ENCODE measurements at places on chromosomes 16 and 17.
A peak's percentile ranks its signal among the peaks of the same experiment; 100 is the strongest.

DNA sequence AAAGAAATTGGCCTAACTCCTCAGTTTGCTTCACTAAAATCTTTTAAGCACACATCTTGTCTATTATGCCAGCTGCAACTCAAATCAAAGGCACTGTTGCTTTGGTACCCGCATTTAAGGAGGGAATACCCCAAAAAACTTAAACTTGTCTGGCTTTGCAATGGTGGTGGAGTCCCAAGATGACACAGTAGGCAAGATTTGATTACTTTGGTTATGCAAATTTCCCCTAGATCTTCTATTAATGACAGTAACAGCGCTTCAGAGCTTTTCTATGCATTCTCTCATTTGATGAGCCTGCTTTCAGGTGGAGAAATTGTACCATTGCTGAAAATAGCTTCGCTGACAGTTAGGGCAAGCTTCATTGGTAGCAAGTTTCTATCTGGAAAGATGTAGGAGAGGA is 27.2 kb downstream of the WWOX start:
- no peak for DNase-seq

DNA sequence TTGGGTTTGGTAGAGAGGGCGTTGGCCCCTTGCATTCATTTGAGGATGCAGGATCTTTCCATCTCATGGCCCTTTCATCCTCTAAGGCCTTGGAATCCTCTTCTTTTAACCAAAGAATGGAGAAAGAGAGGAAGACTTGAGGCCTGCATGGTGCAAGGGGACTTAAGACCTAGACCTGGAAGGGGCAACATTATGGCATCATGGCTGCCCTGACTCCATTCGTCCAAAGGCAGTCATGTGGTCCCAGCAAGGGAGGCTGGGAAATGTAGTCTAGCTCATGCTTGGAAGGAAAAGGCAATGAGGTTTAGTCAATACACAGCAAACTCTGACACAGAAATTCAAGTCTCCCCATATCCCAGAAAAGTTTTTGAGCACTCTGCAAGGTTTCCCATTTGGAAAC is 30.7 kb upstream of the CDRT4 start:
- peak; percentile 47 for DNase-seq

GRCh38 chr17:41689497-41690299 is 1.0 kb downstream of the EIF1 start:
- no peak for DNase-seq

DNA sequence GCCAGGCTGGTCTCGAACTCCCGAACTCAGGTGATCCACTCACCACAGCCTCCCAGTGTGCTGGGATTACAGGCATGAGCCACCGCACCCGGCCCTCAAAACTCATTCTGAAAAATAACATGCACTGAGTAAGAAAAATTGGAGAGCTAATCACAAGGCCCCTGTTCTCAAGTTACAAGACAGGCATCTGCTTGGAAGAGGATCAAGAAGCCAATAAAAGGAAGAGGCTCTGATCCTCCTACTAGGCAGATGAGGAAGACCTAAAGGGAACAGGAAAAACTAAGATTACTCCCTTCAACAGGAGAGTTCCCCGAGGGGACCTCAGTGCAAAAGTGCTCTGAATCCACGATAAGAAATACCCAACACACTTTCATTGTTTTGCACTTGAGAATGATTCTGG is 18.4 kb downstream of the BLMH start:
- no peak for DNase-seq

DNA sequence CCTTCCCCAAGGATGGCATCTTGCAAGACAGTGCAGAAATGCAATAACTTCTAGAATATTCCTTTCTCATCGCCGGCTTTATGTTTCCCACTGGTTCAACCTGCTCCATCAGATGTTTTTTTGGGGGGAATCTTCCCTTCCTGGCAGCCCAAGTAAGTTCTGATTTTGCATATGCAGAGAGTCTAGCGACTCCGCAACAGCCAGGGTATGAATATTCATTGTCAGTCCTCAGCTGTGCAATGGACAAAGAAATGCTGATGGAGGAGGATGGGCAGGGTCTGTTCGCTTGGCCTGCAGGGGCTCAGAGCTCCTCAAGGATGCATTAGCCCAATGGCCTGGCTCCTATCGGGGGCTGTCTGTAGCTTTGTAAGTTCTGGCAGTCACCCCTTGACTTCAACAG is 358.8 kb upstream of the CCL2 start:
- no peak for DNase-seq

- no peak for DNase-seq
These were observed 12.2 kb downstream of the BANP start for GRCh38 chr16:87963400-87963799.

- peak; percentile 77 for DNase-seq
These were observed at the start of gene CHMP6 for GRCh38 chr17:80991645-80992076. Gene CHMP6, plus strand, starts transcription at chr17:80991841. Its CDS starts 78 bp downstream, at chr17:80991919.

DNA sequence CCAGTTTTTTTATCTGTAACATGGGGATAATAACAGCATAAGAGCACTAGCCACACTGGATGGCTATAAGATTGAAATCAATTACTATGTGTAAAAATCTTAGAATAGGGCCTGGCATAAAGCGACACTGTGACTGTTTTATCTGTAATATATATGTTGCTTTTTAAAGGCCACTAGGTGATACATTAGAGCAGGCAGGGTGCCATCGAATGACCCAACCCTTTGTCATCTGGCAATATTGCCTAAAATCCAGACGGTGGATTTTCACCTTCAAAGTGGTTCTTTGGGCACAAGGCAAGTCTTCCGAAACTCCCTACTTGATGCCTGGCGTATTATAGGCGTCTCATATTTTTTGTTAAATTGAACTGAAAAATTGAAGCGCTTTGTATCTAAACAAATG is 69.1 kb downstream of the PRKCA start:
- no peak for DNase-seq

DNA sequence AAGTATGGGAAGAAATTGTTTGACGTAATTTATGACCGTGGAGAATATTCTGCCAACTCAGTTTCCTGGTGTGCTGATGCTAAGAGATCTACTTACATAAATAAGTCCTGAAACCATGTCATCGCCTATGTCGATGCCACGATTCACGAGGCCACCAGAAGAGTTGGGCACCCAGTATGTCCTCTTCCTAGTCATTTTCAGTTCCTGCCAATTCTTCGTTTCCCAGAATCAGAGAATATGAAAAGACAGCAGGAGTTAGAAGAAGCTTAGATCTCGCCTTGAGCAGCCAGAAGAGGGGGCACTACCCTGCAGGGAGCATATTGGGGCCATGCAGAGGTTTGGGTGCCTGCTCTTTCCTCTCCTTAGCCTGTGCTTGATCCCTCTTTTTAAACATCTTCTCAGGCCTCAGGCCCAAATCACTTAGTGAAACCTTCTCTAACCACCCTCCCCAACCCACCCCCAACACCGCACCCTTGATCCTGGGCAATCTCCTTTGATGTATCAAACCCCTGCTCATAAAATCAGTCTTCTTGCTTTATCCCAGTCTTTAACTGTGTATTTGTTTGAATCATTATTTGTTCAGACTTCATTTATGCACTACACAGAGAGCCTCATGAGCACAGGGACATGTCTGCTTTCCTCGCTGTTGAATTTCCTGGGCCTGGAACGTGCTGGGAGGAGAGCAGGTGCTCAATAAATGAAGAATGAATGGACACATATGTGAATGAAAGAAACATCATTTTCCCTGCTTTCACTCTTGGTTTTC is 12.2 kb upstream of the LONP2 start:
- peak; percentile 58 for DNase-seq

DNA sequence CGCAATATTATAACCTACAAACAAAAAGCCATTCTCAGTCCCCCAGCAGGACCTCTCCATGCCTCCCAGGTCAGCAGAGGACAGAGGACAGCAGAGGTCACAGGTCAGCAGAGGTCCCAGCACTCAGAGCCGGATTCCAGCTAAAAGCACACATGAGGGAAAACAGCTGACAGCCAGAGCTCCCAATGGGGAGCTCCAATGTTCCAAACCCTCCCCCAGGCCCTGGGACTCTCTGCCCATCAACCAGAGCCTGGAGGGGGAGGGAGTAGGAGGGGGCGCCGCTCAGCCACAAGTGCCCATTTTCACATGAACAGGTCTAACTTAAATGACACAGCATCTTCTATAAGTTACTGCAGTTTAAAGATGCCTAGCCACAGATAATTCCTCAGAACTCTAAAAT is 77.5 kb downstream of the ANKRD11 start:
- no peak for DNase-seq

- no peak for DNase-seq
These were observed 70.1 kb downstream of the CMIP start for GRCh38 chr16:81514568-81515258.

GRCh38 chr16:29784901-29785500 is 5.5 kb upstream of the KIF22 start:
- DNase-seq, result peak; percentile 92

- DNase-seq, result no peak
These were observed 78.8 kb downstream of the TNRC6C start for GRCh38 chr17:78037280-78037679.

GRCh38 chr17:12898110-12898509 is 108.8 kb downstream of the ARHGAP44 start:
- no peak for DNase-seq

GRCh38 chr16:79847101-79847500 is 246.6 kb upstream of the MAF start:
- DNase-seq, result no peak

DNA sequence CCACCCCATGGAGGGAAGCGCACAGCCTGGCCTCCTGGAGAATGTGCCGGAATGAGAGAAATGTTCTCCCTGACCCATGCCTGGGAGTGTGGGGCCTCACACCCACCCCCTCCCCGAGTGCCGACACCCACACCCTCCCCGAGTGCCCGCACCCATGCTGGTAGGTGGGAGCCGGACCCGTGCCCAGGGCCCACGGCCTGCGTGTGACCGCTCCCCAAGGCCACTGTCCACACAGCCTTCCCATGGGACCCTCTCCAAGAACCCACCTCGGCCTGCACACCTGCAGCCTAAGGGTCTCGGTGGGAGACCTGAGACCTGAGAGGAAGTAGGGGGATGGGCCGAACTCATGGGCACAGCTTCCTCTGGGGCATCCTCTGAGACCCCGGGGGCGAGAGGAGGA is 3.3 kb upstream of the PVALEF start:
- no peak for DNase-seq

DNA sequence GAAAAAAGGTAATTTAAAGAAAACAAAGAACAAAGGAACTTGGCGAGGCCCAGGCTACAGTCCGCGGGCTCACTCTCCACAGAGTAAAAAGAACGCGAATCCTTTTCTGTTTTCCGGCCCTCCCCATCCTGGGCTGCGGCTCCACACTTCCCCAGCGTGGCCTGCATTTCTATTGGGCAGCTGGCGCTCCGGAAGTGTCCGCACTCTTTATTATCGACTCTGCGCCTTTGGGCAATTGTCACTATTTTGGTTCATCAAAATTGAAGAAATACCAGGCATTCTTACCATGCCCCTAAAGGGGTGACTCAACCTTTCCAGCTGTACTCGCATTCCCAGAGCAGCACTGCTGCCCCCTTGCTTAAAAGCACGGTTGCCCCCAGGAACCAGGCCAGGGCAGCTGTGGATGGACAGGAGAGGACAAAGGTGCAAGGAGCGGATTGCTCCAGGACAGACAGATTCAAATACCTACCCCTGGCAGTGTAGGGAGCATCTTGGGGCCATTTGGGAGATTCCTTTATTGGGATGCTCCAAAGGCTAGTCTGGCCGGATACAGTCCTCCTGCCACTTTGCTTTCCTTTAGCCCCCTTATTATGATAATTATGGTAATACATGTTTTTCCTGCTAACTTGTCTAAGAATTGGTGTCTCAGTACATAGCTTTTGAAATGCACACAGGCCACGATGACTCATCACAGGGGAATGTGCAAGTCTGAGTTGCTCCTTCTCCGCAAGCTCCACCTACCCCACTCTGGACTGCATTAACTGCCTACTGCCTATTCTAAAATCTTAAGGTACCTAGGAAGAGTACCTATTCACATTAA is 985 bp upstream of the SLFN12 start:
- peak; percentile 97 for DNase-seq

- no peak for DNase-seq
These were observed 10.2 kb downstream of the ENDOV start for GRCh38 chr17:80424878-80425765.

DNA sequence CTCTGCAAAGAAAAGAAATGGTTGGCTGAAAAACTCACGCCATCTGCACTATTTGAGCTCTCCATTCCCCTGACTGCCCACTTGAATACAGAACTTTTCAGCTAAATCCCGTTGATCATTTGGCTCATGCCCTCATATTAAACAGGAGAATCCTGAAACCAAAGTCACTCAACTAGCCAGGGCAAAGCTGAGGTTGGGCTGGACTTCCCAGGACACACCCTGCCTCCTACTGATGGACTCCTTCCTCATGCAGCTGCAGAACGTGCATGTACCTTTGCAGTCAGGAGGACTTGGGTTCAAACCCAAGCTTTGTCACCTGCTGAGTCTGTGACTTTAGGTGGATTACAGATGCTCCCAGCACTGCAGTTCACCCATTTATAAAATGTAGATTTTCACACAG is 7.7 kb downstream of the ASIC2 start:
- DNase-seq, result no peak

- no peak for DNase-seq
These were observed 149.3 kb downstream of the ENGASE start for GRCh38 chr17:79223953-79224352.

- DNase-seq, result peak; percentile 47
These were observed 8.2 kb downstream of the PDE6G start for GRCh38 chr17:81648013-81648706.

GRCh38 chr17:77487677-77488530 is 347.1 kb downstream of the SEC14L1 start:
- no peak for DNase-seq

- no peak for DNase-seq
These were observed 7.8 kb downstream of the ATP2A3 start for GRCh38 chr17:3956327-3956957.

DNA sequence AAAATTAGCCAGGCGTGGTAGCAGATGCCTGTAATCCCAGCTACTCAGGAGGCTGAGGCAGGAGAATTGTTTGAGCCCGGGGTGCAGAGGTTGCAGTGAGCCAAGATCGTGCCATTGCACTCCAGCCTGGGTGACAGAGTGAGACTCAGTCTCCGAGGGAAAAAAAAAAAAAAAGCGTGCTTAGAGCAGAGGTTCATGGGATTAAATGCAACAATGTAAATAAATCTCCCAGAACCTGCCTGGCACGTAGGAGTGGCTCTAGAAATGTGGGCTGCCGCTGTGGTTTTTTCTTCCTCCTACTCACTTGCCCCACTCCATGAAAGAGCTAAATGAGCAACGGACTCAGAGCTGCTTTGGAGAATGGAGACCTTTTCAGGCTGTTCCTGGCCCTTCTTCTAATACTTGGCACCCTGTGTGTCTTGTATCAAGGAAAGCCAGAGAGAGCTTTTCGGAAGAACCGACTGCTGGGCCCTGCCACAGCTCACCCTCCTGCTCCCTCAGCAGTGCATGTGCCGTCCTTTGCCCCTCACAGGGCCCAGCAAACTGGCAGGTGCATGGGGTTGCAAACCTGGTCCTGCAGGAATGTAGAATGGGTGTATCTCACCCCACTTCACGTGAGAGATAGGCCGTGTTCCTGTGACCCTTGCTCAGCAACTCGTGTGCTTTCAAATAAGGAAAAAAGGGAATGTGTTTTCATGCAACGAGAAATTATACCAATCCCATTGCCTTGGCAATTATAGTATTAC is 52.0 kb downstream of the LDHD start:
- no peak for DNase-seq

GRCh38 chr16:68251832-68252231 is 6.7 kb downstream of the PLA2G15 start:
- DNase-seq, result no peak
